Left cardiac atrium (tissue), 4 donors: ENCODE measurements at places on chromosomes 5 and 9. TPM values are rescaled to one million over a fixed set of nuclear protein-coding genes. Genes with fewer than 3 reads are reported as not detected.

SPINK1 gene
- total RNA-seq: not detected

CTXN3 gene
- not detected for total RNA-seq

IFNA13 gene
- total RNA-seq: not detected

CDC25C gene
- 0.21 TPM for total RNA-seq

OR1Q1 gene
- not detected for total RNA-seq

SEC61B gene
- 60.4 TPM for total RNA-seq

ZNG1C gene
- total RNA-seq: 14.2 TPM

PAEP gene
- not detected for total RNA-seq

FOCAD gene
- total RNA-seq: 28.8 TPM

DEPDC1B gene
- 0.47 TPM for total RNA-seq

LRRC19 gene
- total RNA-seq: not detected

HNRNPK gene
- total RNA-seq: 341 TPM

UCK1 gene
- total RNA-seq: 23.3 TPM

- DNase-seq: no peak
Observed at GRCh38 chr5:9601055-9601739, 29.0 kb downstream of the TAS2R1 start.

DNA sequence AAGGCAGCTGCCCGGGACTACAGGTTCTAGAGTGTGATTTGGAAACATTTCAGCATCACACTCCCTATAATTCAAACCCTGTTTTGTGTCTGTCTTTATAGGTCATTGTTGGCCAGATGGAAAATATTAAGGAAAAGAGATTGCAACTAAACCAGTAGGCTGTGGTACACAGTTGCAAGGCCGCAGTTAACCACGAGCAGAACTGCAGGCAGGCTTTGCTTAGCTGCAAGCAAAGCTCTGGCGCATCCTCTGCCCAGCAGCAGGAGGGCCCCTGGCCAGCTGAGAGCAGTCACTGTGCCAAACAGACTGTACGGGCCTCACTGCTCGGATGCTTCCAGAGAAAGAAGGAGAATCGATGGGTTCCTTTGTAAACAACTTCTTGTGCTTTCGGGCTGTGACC is 204.5 kb downstream of the DENND1A start:
- no peak for DNase-seq

DNA sequence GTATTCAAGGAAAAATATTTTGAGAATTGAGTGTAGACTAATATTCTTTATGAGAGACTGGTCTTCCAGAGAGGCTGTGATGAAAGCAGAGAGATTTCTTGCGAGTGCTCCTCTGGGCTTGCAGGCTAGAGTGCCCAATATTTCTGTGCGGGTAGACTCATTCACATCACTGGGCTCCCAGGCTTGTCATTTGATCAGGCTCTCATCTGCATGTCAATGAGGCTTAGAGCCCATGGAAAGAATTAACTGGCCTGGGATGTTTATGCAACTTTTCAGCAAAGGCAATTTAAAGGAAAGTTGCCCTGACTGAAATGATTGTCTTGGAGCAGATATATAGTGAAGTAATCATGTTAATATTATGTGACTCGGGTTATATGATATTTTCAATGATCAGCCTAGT is 42.3 kb downstream of the SNCAIP start:
- DNase-seq: no peak

DNA sequence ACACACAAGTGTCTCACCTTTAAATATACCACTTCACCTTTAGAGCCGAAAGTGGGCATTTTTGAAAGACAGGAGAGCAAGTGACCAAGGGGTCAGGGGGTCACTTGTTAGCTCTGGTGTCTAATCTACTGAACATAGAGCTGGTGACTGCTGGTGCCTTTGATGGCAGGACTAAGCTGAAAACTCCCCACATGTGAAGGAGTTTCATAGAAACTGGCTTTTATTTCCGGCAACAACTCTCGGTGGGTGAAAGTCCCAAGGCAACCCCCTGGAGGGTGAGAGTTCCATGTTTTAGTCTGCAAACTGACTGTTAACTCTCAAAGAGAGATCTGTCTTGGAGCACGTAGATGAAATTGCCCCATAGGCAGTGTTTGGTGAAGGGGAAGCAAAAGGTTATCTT is 466.9 kb downstream of the DMRTA1 start:
- DNase-seq: no peak

- DNase-seq: no peak
Observed at GRCh38 chr9:16524078-16524477, 346.4 kb downstream of the BNC2 start.

- no peak for DNase-seq
Observed at GRCh38 chr9:123454361-123454760, 98.4 kb downstream of the CRB2 start.

GRCh38 chr5:103674251-103674650 is 111.7 kb upstream of the NUDT12 start:
- no peak for DNase-seq

GRCh38 chr9:92176068-92176799 is 61.0 kb upstream of the SPTLC1 start:
- DNase-seq: no peak

- no peak for DNase-seq
Observed at GRCh38 chr5:62111428-62111827, 194.6 kb upstream of the KIF2A start.

DNA sequence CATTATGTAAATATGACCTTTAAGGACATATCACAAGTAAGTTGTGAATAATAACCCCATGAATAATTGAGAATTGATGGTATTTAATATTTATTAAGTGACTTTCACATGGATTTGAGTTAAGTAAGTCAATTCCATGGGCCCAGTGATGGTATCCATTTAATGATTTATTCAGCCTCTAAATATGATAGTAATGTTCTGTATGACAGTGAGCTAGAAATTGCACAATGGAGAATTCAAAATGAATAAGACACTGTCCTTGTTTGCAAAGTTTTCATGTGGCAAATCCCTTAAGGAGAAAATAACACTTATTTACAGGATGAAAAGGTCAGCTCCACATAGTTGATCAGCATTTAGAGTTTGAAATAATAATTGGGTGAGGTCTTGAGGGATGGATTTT is 160.7 kb downstream of the PDE4D start:
- DNase-seq: no peak

GRCh38 chr9:91817493-91818224 is 132.4 kb downstream of the ROR2 start:
- no peak for DNase-seq

- no peak for DNase-seq
Observed at GRCh38 chr5:136308212-136308795, 57.0 kb downstream of the TRPC7 start.

DNA sequence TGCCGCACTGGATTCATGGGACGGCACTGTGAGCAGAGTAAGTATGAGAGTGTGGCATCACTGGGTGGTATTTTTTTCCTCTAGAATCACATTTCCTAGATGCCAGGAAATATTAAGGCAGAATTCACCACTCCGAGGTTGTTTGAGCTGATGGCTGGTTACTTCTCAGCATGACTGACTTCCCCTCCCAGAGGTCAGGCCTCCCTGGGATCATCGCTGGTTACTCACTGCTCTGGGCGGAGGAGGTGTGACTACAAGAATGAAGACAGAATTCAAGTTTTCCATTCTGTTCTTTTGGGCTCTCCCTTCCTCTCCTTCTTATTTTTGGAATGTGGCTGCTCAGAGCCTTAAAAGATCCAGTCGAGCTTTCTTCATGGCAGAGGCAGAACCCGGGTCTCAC is 76.6 kb upstream of the PRRC1 start:
- DNase-seq: no peak

DNA sequence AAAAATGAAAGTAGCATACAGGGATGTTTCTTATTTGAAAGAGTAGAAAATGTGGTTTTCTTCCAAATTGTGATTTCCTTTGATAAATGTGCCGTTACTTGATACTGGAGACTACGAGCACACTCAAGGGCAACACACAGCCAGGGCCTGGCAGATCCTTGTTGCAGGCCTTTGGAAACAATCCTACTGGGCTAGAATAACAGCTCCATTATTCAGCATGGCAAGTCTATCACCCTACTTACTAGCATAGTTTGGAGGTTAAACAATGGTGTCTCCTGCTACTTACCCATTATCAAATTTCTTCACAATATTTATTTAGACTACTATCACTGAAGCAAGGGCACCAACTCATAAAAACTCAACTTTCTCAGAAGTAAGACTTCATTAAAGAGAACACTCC is 140.8 kb upstream of the ZNF608 start:
- no peak for DNase-seq

- no peak for DNase-seq
Observed at GRCh38 chr9:116087751-116088194, 65.8 kb upstream of the PAPPA start.

DNA sequence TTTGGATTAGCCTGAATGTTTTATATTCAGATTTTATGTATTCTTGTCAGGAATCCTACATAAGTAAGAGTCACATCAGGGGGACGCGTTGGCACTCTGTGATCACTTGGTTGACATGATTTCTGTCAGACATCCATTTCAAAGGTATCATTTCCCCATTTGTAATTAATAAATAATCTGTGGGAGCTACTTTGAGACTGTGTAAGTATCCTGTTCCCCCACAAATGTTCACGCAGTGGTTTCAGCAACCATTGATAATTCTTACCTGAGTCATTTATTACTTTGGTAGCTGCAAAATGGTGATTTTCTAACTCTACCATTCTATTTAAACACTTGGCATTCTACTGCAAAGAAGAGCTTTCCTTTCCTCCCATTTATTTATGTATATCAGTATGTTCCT is 56.9 kb upstream of the TBC1D2 start:
- DNase-seq: no peak

DNA sequence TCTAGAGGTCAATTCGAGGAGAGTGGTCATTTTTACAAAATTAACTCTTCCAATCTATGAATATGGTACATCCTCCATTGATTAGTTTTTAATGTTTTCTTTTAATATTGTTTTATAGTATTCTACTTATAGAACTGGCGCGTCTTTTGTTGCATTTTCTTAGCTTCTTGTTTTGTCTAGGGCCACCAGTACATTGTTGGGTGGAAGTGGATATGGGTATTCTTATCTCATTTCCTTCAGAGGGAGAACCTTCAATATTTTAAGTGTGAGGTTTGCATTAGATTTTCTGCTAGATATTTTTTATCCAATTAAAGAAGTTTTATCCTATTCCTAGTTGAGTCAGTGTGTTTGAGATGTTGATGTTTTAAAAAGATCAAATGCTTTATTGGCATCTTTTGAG is 69.8 kb downstream of the RPS23 start:
- no peak for DNase-seq

GRCh38 chr5:130868186-130868840 is 296.7 kb downstream of the HINT1 start:
- DNase-seq: no peak

DNA sequence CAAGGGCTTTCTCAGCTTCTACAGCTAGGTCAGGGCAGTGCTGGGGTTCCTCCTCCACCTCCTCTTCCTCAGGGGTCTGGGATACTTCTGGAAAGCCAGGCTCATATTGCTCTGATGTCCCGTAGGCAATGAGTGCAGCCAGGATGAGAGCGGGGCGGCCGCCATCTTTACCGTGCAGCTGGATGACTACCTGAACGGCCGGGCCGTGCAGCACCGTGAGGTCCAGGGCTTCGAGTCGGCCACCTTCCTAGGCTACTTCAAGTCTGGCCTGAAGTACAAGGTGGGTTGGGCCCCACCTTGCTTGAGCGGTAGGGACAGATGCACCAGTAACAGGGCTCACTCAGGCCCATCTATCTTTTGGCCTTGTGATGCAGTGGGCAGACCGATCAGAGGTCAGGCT is 34.8 kb downstream of the GSN start:
- no peak for DNase-seq

- DNase-seq: no peak
Observed at GRCh38 chr5:29015523-29015922, 1977.1 kb upstream of the CDH9 start.

DNA sequence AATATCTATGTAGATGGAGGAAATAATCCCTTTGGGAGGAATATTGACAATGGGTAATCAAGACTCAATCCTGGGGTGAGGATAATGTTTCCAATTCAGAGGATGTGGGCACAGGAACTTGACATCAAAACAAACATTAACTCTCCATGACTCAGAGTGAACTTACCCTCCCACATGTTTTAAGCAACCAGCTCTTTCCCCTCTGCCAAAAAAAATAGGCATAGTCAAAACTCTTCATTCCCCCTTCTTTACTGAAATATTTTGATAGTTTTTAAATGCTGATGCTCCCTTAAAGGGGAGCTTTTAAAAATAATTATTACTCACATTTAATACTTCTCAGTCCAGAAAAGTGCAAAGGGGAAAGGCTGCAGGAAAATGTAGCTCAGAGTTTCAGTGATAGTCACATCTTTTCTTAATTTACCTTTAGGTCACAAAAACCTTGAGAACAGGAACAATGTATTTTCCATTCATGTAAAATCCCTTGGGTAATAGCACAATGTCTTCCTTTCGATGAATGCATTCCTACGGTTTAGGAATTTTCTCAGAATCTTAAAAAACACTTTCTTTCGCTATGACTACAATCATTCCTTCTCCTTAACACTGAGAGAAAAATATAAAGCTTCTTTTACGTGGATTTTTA is 298.4 kb upstream of the GRAMD2B start:
- DNase-seq: no peak

GRCh38 chr9:35569206-35569605 is 35.9 kb upstream of the TESK1 start:
- DNase-seq: no peak

DNA sequence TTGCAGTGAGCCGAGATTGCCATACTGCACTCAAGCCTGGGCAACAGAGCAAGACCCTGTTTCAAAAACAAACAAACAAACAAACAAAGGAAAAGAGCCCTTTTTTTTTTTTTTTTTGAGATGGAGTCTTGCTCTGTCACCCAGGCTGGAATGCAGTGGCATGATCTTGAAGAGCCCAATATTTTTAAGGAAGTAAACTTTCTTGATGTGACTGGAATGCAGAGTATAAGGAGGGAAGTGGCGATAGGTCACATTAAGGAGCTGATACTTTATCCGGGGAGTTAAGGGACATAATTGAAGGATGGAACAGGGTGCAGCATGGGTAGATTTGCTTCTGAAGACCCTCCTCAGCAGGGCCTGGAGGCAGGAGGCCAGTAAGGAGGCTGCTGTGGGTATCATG is 13.0 kb downstream of the NAIF1 start:
- no peak for DNase-seq

- DNase-seq: no peak
Observed at GRCh38 chr5:74642543-74642863, 2.0 kb upstream of the ENC1 start.

DNA sequence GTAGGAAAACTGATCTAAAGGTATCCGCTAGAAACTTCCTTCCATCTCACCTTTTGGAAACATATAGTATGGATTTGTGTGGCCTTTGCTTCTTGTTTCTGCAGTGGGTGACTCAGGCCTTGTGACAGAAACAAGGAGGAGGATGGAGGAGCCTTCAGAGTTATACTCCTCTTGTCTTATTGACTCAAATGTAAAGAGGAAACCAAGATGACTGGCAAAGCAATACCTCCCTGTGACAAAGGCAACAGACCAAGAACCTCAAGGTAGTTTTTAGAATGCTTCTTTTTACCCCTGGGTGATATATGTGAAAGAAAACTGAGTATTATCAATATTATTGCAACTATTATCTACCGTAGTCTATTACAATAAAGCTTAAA is 123.3 kb upstream of the SLIT3 start:
- no peak for DNase-seq
